ENCODE measurements at places on chromosomes 3 and 15.

DNA sequence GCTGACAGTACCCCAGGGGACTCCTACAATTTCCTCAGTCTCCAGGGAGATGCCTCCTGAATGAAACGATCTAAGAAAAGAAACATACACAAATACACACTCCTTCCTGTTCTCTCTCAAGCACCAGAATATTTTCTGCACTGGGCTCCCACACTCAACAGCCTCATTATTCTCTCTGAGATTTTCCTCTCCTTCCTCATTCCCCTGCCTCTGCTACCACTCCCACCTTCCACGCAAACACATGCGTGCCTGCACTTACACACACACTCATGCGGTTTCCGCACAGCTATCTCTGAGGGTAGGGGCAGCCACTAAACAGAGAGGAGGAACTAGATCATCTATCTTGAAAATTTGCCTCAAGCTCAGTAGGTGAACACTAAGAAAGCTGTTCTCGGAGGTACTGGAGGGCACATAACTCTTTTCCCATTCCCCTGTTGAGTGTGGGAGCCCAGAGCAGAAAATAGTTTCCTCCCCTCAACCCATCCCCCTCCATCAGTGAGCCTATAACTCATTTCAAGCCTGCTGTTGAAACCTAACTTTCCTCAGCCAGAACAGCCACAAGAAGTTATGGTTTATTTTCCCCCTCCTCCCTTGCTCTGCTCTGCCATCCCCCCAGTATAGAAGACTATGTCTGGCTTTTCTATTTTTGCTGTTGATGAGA, 30.5 kb upstream of the TIPARP start:
- DNase-seq: no peak

- no peak for DNase-seq
These were observed 187.9 kb downstream of the MECOM start for GRCh38 chr3:169475576-169475975.

DNA sequence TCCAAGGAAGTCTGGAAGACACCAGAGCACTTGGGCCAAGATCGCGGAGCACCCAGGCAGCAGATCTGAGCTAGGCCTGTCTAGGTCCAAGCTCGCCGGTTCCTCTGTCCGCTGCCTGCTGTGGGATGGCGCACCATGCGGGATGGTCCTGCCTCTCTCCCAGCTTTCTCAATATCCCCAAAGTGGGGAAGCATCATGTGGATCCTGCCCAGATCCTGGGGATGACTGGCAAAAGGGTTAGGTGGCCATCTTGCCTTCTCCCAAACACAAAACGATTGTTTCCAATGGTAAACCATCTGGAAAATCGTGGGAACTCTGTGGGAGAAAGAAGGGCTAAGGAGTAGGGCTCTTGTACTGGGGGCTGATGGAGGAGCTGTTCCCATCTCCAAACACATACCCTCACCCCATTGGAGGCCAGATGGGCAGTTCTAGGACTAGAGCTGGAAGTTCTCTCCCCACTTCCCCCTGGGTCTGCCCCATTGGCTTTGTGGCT, 8.9 kb downstream of the PRKCD start:
- no peak for DNase-seq

DNA sequence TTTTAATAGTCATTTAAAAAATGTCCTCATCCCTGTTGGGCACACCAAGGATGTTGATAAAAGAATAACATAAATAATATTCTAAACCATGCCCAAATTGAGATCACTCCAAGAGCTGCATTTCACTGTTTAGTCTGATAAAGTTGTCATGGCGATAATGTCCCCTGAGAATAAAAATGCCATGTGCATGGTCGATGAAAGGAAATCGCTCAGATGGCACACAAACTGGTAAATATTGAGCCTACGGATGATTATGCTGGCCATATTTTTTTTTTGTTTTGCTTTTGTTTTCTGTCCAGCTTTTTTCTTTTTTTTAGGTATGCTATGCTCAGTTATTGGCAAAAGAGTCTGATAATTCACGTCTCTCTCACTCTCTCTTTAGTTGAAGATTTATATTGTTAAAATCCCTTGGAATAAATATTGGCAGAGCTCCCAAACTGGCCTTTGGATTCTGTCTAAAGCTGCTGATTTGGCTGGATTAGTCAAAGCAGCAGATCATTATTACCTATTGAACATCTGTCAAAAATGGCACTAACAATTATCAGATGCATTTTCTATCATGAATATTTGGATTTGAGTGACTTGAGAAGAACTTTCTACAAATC, 643.8 kb downstream of the SQOR start:
- DNase-seq: no peak

GRCh38 chr15:85568261-85568808, 187.9 kb downstream of the AKAP13 start:
- no peak for DNase-seq

DNA sequence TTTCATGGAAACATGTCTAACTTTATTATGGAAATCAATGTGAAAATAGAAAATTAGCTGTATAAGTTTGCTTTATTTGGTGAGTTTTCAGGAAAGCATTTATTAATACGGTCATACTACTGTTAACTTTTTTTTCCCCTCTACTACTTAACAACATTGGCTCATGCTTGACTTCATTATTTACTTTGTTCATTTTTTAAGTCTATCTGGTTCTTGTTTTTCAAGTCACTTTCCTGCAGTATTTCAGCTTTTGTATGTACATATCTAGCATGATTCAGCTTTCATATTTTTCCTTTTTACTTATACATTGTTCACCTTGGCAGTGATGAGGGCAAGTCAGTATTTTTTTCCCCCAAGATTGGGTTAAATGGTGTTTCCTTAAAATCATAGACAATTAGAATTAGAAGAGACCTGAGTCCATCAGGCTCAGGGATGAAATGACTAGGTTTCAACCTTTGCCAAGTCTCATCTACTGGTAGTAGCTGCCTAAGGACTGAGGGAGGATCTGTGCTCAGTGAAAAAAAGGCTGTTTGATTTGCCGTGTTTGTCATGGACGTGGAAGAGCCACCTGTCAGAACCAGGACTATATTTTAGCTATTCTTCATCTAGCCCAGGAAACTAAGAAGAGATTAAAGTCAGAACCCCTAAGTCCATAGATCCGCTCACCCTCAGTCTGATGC, 15.4 kb downstream of the TMOD3 start:
- no peak for DNase-seq

Data from GM04504 (cell line).